ENCODE measurements at places on chromosomes 5 and 9.
A peak's percentile ranks its signal among the peaks of the same experiment; 100 is the strongest.

GRCh38 chr9:82342046-82342445 lies 353.5 kb downstream of the SPATA31D1 start:
- DNase-seq: no peak

GRCh38 chr5:160537116-160537515 lies 115.5 kb downstream of the PTTG1 start:
- no peak for DNase-seq

- DNase-seq: no peak
Observed at GRCh38 chr5:123907349-123907748, 395.4 kb downstream of the CSNK1G3 start.

GRCh38 chr9:93910196-93910595 lies 45.0 kb downstream of the BARX1 start:
- no peak for DNase-seq

- DNase-seq: no peak
Observed at GRCh38 chr5:54997081-54997480, 11.7 kb upstream of the ESM1 start.

GRCh38 chr5:117252566-117252965 lies 677.9 kb upstream of the SEMA6A start:
- DNase-seq: no peak

- DNase-seq: no peak
Observed at GRCh38 chr5:141483902-141484301, 928 bp upstream of the PCDHGC4 start.

DNA sequence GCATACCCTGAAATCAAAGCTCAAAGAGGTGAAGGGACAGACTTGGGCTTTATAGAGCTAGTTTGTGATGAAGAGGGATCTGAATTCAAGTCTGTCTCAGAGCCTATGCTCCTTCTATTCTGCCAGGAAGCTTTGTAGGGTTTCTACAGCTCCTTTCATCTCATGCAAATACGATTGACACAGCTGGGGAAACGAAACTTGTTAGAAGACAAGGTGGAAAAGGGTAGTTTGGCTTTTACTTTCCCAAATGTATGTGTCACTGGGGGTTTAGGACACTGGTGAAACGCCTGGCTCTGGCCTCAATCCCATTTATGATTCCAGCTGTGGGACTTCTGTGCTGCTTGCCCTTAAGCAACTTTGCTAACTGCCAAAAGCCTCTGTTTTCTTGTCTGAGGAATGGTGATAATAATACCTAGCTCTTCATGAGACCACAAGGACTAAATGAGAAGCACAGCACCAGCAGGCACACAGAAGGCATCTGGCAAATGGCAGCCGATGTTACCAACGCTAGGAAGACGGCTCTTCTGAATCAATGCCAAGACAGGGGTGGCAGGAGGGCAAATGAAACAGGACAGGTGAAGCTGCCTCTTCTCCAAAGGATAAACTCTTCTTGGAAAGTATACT lies 70.3 kb upstream of the EQTN start:
- DNase-seq: no peak

GRCh38 chr9:126009047-126009446 lies 261.9 kb downstream of the PBX3 start:
- DNase-seq: no peak

- no peak for DNase-seq
Observed at GRCh38 chr9:38086496-38086895, 17.5 kb upstream of the SHB start.

- no peak for DNase-seq
Observed at GRCh38 chr5:77663090-77663863, 24.8 kb upstream of the OTP start.

GRCh38 chr9:106962615-106963363 lies 99.8 kb downstream of the ZNF462 start:
- DNase-seq: no peak

DNA sequence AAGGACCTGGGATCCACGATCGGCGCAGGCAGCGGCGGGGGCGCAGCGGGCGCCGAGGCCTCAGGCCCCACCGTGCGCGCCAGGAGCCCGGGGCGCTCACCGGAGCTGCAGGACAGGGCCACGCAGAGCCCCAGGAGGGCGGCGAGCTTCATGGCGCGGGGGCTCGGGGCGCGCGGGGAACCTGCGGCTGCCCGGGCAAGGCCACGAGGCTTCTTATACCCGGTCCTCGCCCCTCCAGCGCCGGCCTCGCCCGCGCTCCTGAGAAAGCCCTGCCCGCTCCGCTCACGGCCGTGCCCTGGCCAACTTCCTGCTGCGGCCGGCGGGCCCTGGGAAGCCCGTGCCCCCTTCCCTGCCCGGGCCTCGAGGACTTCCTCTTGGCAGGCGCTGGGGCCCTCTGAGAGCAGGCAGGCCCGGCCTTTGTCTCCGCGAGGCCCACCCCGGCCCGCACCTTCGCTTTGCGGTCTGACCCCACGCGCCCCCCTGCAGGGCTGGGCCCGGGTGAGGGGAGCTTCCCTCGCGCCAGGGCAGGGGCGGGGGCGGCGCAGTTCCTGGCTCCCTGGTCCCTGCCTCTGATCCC lies at the start of gene SCGB3A1:
TSS of gene SCGB3A1 (minus strand) at position 189 of the 577 bp plus-strand sequence. CDS start at position 152, 37 bp downstream.
- no peak for DNase-seq

GRCh38 chr5:163504079-163504931 lies 1.1 kb upstream of the MAT2B start:
- DNase-seq: peak; percentile 32

DNA sequence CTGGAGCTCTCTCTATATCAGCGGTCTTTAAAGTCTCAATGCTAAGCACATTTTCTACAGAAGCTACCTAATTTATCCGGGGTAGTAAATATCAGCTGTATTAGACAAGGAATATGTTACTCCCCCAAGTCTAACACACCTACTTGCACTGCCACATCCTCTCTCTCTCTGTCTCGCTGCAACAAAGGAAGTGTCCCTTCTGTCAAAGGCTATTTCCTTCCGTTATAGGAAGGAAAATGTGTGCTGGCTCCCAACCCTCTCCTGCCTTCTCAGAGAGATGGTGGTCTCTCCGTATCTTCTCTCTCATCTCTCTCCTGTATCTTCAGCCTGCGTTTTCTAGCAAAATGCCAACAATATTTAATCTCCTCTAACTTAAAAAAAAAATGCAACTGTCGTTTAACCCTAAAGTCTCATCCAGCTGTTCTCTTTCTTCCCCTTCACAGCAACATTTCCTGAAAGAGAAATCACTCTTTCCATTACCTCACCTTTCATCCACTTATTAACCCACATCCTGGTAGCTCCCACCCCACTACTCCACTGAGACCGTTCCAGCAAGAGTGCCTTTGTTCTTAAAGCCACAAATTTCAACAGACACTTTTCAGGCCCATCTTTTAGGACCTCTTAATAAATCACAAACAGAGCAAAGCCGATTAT lies 2.3 kb downstream of the TTF1 start:
- no peak for DNase-seq

DNA sequence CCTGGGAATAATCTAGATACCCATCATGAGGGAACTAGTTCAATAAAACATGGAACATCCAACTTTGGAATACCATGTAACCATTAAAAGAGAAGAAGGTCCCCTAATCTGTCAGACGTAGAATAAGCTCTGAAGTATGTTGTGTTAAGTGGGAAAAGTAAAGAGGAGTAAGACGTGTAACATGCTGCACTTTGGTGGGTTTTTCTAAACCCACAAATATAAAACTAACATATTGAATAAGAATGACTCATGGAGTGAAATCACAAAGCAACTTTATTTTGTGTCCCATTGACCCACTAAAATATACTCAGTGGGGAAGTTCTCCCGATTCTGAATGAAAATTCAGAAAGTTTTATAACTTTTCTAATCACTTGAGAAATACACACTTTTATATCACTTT lies 67.9 kb upstream of the PIK3R1 start:
- DNase-seq: no peak

- no peak for DNase-seq
Observed at GRCh38 chr9:121394292-121394691, 24.2 kb upstream of the STOM start.

GRCh38 chr5:178793151-178793550 lies 62.7 kb upstream of the ZNF354A start:
- peak; percentile 4 for DNase-seq

DNA sequence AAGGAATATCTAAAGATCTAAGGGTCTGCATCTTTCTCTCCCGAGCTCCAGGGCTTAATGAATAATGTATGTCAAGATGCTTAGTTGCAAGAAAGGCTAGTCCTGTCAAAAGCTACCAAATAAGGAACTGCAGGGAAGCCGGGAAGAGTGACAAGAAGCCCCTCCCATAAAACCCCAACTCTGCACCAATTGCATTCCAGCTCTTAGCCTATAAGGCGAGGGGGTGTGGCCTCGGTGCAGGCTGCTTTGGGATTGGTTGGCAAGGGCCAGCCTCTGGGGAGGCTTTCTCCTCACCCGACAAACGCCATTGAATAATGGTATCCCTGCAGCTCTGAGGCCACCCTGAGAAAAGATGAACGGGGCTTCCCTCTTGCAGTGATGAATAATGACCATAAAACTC lies 416.9 kb downstream of the RAB3C start:
- DNase-seq: no peak

- DNase-seq: no peak
Observed at GRCh38 chr5:32001284-32001683, 172.8 kb downstream of the GOLPH3 start.

- no peak for DNase-seq
Observed at GRCh38 chr9:87353301-87353700, 144.4 kb upstream of the DAPK1 start.

GRCh38 chr9:105127863-105128220 lies 116.6 kb upstream of the SLC44A1 start:
- DNase-seq: peak; percentile 23

GRCh38 chr5:109479260-109479860 lies 69.6 kb upstream of the PJA2 start:
- no peak for DNase-seq

- no peak for DNase-seq
Observed at GRCh38 chr9:107465467-107466451, 23.8 kb downstream of the KLF4 start.

DNA sequence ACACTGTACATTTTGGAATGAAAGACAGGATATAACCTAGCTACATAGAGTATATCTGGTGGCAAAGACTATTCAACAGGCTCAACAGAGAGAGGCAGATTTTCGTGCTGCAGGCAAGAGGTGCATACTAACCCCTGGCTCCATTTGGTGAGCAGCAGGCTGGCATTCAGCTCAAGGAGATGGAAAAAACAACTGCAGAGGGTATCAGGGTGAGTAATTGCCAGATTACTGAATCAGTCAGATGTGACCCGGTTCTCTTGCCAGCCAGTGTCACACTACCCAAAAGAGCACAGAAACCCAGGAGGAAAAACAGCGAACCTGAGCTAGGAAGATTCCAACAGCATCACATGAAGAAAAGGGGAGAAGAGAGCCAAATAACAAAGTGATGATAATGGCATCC lies 130.4 kb upstream of the PRLR start:
- no peak for DNase-seq
